Left lung (tissue), 14 donors: ENCODE measurements at places on chromosomes 11 and 22. TPM values are rescaled to one million over a fixed set of nuclear protein-coding genes. Genes with fewer than 3 reads are reported as not detected.
A peak's percentile ranks its signal among the peaks of the same experiment; 100 is the strongest.

DNA sequence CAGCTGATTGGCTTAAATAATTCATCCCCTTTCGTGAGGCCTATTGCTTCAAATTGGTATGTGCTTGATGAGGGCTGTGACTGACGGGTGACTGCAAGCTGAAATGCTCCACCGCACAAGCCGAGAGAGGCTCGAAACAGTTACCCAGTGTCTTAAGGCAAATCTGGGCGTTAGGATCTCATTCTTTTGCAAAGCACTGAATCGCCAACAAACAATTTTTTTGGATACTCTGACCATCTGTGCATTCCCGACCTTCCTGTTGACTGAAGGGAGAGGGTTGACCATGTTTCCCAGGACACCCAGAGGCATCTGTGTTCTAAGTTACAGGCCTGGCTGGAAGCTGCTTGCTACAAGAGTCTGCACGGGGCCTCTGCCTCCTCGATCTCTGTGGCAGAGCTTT lies 32.1 kb downstream of the CACNG2 start:
- no peak for DNase-seq

- no peak for DNase-seq
Measured at GRCh38 chr22:44455151-44455962, 42.7 kb downstream of the RTL6 start.

The MRGPRE gene
- polyA plus RNA-seq = not detected

The OR51E2 gene
- polyA plus RNA-seq = 0.18 TPM

- no peak for DNase-seq
Measured at GRCh38 chr11:2168286-2169004, 3.2 kb downstream of the TH start.

- no peak for DNase-seq
Measured at GRCh38 chr22:50310949-50311444, 3.6 kb upstream of the PLXNB2 start.

GRCh38 chr22:36258701-36259614 lies 6.0 kb downstream of the APOL1 start:
- peak; percentile 34 for DNase-seq

DNA sequence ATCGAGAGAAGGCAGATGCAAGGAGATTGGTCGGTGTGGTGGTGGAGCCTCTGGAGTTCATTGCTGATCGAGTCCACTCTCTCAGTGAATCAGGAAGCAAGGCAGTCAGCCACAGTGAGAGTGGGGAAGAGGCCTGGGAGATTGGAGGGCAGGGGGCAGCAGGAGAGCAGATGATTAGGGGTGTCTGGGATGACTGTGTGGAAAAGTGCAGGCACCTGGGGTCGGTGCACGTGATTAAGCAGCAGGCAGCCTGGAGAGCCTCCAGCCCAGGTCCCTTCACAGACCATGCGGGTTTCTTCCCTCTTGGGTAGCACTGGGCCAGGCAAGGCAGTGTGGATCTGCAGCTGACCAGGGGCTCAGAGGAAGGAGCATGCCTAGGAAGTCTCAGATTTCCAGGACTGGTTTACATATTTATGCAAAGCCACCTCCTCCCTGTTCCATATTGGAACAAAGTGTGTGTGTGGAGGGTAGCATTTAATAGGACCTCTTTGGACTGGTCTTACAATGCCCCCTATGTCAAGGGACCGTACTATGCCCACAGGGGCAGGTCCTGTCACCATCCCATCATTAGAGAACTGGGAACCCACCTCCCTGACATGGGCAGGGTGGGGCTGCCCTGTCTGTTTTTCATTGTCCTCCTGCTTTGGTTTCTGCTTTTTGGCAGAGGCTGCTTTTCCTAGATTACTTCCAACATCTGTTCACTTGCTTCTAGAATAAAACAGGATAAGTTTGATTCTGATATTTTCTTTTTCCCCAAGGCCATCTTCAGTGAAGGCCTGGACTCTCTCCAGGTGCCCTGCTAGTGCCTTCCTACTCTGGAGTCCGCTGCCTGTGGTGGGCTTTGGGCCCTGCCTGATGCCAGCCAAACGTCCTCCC lies 14.0 kb upstream of the GDPD5 start:
- no peak for DNase-seq

The CXCR5 gene
- polyA plus RNA-seq = not detected

DNA sequence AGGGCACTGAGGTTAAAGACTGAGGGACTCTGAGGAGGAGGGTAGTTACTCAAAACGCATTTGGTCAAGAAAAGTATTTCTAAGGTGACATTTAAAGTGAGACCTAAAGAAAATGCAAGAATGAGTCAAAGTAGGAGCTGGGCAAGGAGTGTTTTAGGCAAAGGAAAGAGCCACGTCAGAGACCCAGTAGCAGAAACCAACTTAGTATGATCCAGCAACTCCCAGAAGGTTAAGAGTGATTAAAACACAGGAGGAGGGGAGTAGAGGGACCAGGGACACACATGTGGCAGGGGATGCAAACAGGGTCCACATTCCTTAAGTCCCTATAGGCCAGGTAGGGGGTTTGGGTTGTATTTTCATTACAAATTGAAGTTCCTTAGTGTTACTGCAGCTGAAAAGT lies 24.3 kb upstream of the CCDC34 start:
- no peak for DNase-seq

- DNase-seq = peak; percentile 95
Measured at GRCh38 chr22:45645526-45646414, 25.9 kb upstream of the ATXN10 start.

DNA sequence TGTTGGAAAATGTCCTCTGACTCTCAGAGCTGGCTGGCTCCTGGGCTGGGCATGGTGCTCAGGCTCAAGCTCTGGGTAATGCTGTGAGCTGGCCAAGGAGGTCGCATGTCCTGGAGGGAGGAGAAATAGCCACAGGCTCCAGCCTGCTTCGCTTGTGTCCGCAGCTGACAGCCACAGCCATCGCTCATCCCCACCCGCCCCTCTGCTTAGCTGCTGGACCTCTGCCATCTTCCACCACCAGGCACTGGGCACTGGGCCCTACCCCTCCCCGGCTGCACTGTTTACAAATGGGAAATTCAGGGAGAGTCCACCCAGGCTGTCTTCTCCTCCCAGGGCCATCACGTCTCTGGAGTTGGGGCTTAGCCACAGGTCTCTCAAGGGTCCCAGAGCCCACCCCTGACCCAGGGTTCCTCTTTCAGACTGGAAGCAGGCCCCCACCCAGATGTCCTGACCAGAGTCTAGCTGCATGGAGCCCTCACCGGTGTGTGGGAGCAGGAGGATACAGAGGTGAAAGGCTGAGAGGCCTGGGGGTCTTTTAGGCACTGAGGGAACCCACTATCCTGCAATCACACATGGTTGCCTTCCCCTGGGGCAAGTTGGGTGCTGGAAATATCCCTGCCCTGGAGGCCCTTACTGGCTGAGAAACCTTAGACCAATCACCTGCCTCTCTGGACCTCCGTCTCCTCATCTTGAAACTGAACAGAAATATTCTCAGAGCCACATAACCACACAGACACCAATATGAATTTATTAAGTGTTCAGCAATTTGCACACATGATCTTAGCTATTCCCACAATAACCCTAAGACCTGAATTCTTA lies 62.7 kb downstream of the CD82 start:
- DNase-seq = peak; percentile 56

The RRP8 gene
- 17.0 TPM for polyA plus RNA-seq

DNA sequence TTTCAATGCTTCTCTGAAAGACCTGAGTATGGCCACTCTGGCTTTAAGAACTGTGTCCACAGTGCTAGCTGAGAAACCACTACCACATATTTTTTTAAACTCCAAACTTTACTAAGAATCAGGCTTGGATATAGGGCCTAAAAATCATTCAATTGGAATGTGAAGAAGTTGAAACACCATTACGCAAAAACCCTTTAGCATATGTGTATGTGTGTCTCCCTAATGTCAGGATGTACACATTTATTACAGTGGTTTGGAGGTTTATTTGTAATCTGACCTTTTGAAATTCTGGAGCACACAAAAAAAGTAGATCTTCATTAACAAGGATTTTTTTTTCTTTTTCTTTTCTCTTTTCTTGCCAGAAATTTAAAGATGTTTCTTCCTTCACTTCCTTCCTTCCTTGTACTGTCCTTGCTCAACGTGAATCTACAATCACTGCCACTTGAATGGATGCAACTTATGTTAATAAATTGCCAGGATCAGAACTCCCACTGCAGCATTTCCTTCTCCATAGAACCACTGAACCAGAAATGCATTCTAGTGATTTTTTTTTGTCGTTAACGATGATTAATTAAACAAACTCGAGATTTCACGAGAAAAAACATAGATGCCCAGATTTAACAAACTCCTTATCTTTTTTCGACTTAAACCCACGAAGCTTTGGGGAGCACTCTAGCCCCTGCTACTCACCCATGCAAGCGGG lies 3.1 kb upstream of the ADM start:
- no peak for DNase-seq

- DNase-seq = no peak
Measured at GRCh38 chr11:58867556-58867955, 23.1 kb upstream of the GLYATL2 start.

DNA sequence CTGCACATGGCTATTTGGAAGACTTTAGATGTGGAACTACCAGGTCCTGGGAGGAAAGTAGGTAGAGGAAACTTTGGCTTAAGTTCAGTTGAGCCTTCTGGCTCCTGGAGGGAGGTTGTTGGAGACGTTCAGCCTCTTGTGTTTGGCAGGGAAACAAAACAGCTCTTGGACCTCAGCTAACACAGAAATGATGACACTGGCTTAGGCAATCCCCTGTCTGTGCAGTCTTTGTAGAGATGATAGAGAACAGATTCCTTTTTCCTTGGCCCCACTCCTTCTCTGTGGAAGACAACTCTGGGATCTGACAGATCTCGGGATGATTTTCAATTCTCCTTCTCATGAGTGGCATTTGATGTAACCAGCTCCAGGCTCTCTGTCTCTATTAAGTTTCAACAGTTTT lies 428.5 kb downstream of the TMEM135 start:
- DNase-seq = peak; percentile 86

GRCh38 chr11:116148645-116149044 lies 624.1 kb downstream of the BUD13 start:
- DNase-seq = no peak

DNA sequence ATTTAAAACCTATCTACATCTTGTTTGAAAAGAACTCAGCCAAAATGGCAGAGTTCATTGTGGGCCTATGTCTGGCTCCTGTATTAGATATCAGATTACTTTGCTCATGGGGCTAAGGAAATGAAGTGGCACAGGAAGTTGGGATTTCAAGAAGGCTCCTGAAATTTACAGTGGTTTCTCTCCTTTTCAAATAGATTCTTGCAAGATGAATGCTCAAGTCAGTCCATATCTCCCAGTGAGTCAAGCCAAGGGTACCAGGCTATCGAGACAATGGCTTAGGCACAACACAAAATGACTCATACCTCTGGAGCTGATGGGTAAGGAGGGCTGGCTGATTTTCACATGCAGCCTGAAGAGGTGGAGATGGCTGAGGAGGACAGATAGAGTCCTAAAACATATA lies 24.1 kb upstream of the APOA1 start:
- no peak for DNase-seq

The RAG2 gene
- 0.40 TPM for polyA plus RNA-seq

DNA sequence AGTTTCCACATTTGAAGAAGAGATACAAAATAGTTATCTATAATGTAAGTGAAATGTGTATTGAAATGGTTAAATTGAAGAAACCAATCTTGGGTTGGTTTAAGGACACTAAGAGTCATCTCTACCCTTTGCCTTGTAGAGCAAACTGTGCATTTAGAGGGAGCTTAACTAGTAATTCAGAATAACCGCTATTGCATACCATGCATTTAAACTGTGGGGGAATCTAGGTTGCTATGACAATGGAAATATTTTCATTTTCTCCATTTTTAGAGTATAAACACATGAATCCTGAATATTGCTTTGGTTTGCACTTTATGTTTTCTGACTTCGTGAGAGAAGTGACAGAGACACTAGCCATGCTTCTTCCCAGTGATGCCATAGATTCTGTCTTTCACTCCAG lies 39.7 kb downstream of the FAT3 start:
- DNase-seq = no peak

- DNase-seq = no peak
Measured at GRCh38 chr11:74004759-74005615, 3.9 kb downstream of the UCP3 start.

DNA sequence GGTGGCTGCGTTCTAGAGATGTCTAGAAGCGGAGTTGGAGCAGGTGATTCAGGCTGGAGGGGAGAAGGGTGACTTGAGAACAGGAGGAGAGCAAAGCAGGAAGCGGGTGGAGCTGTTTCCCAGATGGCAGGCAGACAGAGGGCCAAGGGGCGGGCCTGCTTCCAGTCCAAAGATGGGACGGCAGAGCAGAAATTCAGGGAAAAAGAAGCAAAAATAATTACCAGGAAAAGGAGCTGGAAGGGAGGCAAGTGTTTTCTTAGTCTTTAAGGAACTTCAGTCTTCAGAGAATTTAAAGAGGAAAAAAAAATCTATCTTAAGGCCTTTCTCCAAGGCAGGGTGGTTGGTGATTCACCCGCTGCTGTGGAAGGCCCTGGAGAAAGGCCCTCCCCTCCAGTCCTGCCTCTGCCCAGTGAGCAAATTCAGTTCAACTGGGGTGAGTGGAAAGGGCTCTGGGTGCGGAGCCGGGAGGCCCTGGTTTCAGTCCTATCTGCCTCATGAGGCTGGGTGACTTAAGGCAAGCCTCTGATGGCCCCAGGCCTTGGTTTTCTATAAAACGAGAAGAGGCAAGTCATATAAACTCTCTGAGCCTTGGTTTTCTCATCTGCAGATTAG lies 4.5 kb upstream of the CREB3L1 start:
- DNase-seq = no peak

DNA sequence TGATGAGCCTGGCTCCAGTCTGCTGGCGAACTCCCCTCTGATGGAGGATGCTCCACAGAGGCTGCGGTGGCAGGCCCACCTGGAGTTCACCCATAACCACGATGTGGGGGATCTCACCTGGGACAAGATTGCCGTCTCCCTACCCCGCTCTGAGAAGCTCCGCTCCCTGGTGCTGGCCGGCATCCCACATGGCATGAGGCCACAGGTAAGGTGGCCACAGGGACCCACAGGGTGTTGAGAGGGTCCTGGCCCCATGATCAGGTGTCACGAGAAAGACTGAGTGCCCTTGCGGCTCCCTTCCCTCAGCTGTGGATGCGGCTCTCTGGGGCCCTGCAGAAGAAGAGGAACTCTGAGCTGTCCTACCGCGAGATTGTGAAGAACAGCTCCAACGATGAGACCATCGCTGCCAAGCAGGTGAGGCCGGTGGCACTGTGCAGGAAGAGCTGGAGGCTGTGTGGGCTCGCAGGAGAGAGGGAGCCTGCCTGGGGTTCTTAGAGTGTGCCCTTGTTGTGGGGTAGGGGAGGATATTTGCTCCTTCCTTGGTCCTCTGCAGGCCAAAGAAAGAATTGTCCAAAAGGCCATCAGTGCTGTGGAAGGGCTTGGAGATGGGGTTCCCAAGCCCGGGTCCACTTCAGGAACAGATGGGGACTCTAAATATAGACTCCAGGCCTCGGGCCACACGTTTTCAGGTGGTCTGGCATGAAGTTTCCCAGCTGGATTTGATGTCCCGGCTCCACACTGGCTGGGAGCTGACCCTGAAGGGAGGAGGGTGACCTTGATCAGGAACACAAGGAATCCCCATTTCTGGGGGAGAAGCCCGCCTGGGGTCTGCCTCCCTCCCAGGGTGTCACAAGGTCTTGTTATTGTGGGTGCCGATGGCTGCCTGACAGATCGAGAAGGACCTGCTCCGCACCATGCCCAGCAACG lies 34.1 kb downstream of the SGSM3 start:
- DNase-seq = no peak
